ENCODE measurements at places on chromosomes 13 and 19.
A peak's percentile ranks its signal among the peaks of the same experiment; 100 is the strongest.

- DNase-seq = no peak
Observed at GRCh38 chr13:90806016-90806615, 541.4 kb upstream of the MIR17HG start.

GRCh38 chr13:49791711-49792549 is 552 bp downstream of the KPNA3 start:
- DNase-seq = no peak

DNA sequence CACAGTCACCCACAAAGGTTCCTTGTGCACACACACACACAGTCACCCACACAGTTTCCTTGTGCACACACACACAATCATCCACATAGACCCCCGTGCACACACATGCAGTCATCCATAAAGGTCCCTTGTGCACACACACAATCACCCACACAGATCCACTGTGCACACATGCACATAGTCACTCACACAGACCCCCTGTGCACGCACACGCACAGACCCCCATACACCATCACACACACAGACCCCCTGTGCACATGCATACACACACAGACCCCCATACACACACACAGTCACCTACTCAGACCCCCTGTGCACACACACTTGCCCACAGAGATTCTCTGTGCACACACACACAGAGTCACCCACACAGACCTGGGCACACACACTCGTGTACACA is 107.1 kb downstream of the HSPH1 start:
- no peak for DNase-seq

GRCh38 chr19:20273951-20274570 is 107.0 kb downstream of the ZNF486 start:
- DNase-seq = no peak

- DNase-seq = no peak
Observed at GRCh38 chr19:4866595-4867424, 657 bp downstream of the PLIN3 start.

DNA sequence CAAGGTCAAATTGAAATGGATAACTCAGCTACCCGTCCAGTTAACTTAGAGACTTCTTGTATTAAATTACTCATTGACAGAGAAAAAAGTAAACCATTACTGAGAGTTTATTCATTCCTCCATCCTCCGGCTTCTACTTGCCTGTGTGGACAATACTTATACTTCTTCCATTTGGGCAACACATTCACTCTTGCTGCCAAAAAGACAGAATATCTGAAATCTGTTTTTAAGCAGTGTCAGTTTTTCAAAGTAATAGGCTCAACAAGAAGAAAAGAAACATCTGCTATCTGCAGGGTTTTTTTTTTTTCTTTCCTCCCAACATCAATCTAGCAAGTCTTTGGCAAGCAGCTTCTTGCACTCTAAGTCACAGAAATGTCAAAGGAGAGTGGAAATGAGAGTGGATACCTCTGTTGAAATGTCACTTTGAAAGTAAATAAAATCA is 1142.8 kb downstream of the PCDH9 start:
- DNase-seq = no peak

DNA sequence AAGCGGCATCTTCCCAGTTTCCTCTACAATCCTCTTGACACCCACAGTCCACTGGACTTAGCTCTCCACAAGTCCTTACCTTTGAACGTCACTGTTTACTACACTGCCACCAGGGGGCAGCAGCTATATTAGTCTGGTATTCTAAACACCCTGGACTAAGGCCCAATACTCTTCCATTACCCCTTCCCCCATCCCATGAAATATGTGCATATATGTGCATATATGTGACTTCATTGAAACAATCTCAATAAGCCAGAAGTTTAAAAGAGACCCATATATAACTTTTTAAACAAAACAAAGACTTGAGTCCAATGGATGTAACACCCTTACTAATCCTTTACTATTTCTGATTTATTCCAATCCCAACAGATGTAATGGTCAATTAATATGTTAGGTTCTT is 15.5 kb downstream of the GGACT start:
- peak; percentile 41 for DNase-seq
